Left renal cortex interstitium (tissue), 4 donors: ENCODE measurements at places on chromosomes 11 and 22.

DNA sequence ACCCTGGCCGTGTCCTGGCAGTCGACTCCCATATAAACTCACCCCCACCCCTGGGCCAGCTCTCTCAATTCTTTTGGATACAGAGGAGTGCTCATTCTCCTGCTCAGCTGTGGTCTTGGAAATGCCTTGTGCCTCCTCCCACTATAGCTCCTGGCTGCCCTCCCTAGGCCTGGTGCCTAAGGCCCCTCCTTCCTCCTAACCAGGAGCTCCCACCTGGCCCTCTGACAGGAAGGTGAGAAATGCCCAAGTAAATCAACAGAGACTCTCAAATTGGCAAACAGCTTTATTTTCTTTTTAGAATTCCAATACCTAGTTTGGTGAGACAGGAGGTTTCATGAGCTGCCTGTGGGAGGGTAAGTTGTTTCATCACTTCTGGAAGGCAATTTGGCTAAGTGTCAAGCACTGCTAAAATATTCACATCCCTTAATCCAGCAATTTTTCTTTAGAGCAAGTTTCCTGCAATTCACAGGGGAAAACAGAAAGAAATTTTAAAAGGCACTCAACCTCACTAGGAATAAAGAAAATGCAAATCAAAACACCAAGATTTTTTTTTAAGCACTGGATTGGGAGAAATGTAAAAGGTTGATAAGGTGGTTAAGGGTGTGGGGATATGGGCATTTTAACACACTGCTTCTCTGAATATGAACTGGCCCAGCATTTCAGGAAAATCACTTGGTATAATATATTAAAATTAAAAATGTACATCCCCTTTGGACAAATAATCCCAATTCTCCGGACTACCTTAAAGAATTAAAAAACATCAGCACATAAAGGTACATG, 209.7 kb upstream of the ARHGAP20 start:
- no peak for DNase-seq

GRCh38 chr22:39496131-39496838, 5.8 kb upstream of the MIEF1 start:
- DNase-seq, result no peak

DNA sequence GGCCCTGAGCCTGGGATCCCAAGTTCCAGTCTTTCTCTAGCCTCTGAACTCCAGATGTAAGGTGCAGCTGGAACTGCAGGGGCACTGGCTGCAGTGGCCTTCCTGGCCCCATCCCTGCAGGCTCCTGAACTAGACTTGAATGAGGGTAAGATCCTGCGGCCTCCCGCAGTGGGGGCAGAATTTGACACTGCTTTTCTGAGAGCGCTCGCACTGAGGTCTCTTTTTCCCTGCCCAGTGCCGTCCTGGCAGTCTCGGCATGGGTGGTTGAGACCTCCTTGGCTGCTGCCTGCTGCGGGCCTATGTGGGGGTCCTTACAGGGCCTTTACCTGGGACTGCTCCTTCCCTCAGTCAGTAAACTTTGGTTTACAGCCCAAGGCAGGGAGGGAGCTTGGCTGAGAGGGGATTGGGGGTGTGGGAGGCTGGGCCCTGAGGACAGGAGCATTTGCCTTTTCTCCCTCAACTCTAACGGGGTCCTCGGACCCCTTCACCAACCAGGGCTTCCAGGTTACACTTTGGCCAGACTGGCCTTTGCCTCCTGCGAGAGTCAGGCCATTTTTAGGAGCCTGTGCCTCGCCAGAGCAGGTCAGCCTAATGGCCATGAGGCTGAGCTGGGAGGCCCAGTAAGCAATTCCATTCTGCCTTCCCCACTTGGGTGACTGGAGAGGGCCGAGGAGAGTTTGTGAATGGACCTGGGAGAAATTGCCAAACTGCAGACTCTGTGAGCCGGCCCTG, 35.4 kb downstream of the FAM83F start:
- DNase-seq, result no peak

DNA sequence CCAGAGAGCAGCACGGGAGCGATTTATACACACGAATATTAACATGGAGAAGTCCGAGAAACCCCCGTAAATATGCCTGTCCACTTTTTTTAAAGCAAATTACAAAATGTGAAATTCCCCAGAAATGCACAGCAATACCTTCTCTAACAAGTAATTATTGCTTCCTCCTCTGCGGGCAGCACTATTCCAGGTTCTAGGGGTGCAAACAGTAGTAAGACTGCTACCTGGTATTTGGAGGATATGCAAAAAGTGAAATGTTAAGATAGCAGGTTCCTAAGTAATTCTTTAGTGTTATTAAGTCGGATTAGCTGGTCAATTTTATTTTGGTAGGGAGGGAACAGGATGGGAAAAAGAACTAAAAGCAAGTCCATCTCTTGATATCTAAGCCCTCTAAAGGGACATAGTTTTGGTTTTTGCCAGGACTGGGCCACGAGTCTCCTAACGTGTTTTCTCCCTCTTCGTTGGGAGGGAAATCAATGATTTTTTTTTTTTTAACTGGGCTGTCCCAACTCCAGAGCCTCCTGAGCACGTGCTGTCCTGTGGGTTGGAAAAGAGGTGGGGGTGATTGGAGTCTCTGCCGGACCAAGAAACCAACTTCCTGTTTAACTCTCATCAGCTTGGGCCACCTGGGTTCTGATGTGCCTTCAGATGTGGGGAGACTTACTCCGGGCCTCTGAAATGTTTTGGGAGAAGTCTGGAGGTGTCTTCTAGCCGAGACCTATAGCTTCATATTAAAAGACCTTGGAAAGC, 1.7 kb upstream of the XBP1 start:
- DNase-seq, result no peak

DNA sequence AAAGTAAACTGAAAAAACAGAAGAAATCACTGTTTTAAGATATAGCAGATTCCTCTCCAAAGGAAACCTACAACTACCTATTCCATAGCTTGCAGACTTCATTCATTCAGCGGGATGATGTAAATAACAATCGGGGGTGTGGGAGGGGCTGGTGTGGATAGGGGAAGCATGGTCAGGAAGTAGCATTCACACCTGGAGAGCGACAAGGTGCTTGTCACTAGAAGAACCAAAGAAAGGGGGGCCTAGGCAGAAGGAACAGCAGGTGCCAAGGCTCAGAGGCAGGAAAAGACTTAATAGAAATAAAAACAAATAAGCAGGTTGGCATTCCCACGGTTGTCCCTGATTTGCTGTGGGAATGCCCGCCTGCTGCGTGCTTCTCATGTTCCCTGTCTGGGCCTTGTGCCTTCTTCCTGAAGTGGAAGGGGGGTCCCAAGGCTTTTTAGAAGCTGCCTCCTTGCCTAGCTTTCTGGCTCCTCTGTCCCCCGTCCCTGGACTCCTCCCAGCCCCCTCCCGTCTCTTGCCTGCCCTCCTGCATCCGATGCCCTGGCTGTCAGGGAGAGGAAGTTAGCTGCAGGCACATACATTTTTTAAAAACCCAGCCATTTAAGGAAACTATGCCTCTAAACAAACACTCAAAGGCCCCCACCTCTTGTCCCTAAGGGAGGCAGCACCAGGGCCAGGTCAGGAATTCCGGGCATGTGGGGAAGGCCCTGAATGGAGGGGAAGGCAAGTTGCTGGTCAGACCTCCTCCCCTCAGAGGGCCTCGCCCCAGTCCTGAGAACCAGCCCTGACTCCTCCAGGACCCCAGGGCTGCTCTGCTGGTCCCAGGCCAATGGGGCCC, 54.7 kb upstream of the PRDM11 start:
- DNase-seq, result no peak

- no peak for DNase-seq
Observed at GRCh38 chr11:34565417-34566207, 52.0 kb upstream of the ELF5 start.

DNA sequence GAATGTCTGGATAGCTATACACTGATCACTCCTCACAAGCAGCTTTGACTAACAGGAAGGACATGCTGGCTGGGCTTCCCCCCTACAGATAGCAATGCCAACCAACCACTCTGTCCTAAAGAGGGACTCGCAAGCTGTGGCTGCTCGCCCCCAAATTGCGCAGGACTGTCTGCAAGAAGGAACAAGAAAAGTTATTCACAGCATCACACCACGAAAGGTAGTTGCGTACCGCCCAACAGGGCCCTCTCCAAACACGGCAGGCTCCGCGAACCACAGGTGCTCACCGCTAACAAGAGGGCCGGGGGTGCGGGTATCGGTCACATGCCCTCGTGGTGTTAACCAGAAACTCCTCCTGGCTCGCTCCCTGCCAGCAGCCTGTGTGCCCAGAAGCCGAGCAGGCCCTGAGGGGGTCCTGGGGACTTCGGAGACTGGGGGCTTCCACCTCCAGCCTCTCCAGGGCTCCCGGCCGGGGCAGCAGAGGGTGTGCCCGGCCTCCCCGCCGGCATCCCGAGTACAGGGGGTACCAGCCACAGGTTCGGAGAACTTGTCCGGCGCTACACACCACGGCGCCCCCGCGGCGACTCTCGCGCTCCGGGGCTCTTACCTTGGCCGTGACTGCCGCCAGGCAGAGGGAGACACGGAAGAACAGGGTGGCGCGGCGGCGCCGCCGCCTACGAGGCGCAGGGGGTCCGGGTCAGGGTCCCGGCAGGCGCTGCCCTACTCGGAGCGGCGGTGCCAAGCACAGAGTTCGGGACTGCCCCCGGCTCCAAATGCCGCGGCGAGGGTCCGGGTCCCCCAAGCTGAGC, 682 bp downstream of the LARGE1 start:
- no peak for DNase-seq

DNA sequence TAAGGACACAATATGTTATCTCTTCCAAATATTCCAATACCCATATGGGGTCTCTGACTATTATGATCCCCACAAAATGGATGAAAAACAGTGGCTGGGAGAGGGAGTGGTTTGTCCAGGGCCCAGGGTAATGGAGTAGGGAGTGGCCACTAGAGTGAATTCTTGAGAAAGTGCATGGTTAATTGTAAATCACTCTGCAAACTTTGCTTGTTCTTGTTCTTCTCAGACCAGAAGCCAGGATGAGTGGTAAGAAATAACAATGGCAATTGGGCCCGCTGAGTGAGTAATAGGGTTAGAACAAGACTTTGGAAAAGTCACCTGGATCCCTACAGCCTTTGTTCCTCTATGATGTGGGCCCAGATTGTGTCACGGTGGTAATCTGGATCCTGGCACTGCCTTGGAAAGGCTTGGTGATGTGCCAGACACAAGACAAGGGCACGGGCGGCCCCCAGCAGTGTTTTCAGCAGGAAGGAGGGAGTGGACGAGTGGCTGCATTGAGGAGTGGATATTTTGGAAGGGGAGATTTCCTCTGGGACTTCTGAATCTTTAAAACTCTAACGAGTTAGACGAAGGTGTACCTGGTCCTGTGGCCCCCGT, 18.2 kb upstream of the KIRREL3 start:
- DNase-seq, result no peak

- DNase-seq, result no peak
Observed at GRCh38 chr22:49678137-49678841, 149.4 kb downstream of the BRD1 start.

GRCh38 chr11:92784331-92784730, 185.1 kb upstream of the MTNR1B start:
- DNase-seq, result no peak

DNA sequence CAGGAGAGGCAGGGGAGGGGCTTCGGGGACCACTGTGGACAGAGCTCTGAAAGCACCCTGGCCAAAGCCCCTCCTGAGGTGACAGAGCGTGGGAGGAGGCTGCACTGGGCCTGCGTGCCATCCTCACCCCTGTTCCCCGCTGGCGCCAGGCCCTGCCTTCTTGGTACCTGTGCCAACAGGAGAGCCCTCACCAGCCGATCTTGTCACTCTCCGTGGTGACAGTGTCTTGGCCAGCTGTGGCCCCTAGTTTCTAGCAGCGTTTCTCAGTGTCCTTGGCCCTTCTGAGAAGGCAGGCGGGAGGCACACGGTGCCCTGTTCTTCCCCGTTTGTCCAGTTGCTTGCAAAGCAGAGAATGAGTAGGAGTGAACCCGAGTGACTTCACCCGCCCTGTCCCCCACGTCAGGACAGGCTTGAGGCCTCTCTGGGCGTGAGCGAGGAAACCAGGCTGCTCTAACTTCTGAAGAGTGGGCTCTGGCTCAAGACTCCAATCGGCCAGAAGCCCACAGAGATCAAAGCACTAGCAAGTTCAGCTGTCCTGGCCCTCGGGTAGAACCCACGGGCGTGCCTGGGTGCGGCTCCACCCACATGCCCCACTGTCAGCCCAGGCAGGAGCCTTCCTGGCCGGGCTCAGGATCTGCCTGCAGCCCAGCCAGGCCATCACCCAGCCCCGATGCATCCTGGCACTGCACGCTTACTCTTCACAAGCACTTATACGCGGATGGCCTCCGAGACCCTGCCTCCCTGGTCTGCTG, 60.2 kb upstream of the EMID1 start:
- no peak for DNase-seq

- no peak for DNase-seq
Observed at GRCh38 chr11:129278586-129279319, 86.6 kb upstream of the ARHGAP32 start.

GRCh38 chr11:10319702-10320558, 15.1 kb downstream of the ADM start:
- no peak for DNase-seq

GRCh38 chr22:29795663-29796062, 28.5 kb downstream of the UQCR10 start:
- DNase-seq, result no peak

- no peak for DNase-seq
Observed at GRCh38 chr22:31250740-31251600, 38.9 kb downstream of the LIMK2 start.

GRCh38 chr22:35577799-35578659, 37.4 kb downstream of the RASD2 start:
- DNase-seq, result no peak

GRCh38 chr22:23262518-23263332, 82.4 kb downstream of the BCR start:
- DNase-seq, result no peak

DNA sequence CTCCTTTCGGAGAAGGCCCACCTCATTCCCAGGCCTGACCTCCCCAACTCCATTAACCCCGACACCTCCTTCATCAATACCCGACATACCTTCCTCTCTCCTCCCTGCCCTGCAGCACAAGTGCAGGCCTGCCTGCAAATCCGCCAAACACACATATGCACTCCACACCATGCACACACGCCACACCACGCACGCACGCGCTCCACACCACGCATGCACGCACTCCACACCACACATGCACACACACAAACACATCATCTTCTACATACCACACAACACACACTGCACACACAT, 629.6 kb downstream of the TBC1D22A start:
- no peak for DNase-seq

DNA sequence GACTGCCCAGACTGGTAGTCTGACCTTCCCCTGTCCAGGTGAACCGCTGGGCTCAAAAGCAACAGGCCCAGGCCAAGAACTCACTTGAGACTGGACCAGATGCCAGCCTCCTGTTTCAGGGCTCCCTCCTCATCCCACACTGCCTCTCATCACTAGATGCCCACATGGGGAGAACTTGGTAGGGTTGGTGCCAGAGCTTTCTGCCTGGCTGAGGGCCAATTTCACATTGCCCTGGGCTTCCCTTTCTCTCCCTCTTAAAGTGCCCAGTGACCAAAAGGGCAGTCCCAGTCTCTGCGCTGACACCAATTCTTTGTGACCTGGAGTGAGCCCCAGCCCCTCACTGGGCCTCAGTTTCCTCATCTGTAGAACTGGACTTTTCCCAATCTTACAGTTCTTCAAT, 41.7 kb downstream of the C11orf58 start:
- no peak for DNase-seq

- no peak for DNase-seq
Observed at GRCh38 chr11:44380009-44380313, 70.0 kb upstream of the ALX4 start.
